ENCODE measurements at places on chromosomes 1 and 21.

DNA sequence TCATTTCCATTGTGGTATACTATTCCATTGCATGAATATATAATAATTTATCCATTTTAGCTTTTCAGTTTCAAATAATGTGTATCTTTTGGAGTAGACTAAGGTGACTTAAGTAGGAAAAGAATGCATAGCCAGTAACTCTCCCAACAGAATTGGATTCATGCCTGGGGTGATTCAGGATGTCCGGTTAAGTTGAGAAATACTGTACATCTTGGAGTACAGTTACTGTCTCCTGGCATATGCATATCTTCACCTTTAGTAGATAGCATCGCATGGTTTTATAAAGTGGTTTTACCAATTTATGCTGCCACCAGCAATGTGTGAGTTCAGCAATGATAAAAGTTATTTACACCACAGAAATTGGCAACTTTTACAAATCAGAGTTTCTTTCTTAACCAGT is 18.6 kb upstream of the SLC6A9 start:
- DNase-seq, result peak; percentile 70

GRCh38 chr1:78427506-78427905 is 63.3 kb upstream of the PTGFR start:
- DNase-seq, result no peak

- no peak for DNase-seq
Observed at GRCh38 chr1:69411617-69412016, 156.1 kb upstream of the LRRC7 start.

GRCh38 chr1:116934586-116935207 is 25.0 kb downstream of the PTGFRN start:
- no peak for DNase-seq

- DNase-seq, result peak; percentile 78
Observed at GRCh38 chr1:93980320-93981273, 71.4 kb upstream of the GCLM start.

DNA sequence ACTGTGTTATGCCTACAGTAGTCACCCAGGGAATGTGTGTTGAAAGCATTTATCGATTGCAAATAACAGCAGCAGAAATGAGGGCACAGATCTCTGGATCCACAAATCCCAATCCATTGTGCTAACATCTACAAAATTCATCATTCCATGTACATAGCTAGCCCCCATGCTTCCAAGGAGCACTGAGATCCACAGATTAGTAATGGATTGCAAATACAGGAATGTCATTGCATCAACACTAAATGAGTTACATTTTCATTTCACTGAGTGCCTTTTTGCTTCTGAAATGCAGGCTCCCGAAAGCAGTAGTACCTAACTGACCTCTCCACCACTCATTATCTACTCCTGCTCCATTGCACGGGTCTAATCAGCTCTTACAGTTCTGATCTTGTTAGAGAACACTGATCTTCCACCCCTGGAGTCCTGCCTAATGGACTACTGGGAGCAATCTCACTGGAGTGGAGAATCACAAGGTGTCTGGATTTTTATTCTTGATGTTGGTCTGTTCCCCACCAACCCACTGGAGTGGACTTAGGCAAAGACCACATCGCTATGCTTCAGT is 30.5 kb downstream of the ASTN1 start:
- DNase-seq, result no peak

- no peak for DNase-seq
Observed at GRCh38 chr1:43272161-43272560, 2.4 kb downstream of the TMEM125 start.

- no peak for DNase-seq
Observed at GRCh38 chr1:176338877-176339276, 124.1 kb upstream of the PAPPA2 start.

GRCh38 chr21:33112681-33113080 is 42.7 kb downstream of the OLIG1 start:
- no peak for DNase-seq

- DNase-seq, result peak; percentile 57
Observed at GRCh38 chr1:9294910-9295636, 2.4 kb downstream of the SPSB1 start.

- no peak for DNase-seq
Observed at GRCh38 chr1:87766737-87767136, 438.1 kb downstream of the LMO4 start.

- DNase-seq, result no peak
Observed at GRCh38 chr1:15181564-15181963, 28.0 kb downstream of the TMEM51 start.

DNA sequence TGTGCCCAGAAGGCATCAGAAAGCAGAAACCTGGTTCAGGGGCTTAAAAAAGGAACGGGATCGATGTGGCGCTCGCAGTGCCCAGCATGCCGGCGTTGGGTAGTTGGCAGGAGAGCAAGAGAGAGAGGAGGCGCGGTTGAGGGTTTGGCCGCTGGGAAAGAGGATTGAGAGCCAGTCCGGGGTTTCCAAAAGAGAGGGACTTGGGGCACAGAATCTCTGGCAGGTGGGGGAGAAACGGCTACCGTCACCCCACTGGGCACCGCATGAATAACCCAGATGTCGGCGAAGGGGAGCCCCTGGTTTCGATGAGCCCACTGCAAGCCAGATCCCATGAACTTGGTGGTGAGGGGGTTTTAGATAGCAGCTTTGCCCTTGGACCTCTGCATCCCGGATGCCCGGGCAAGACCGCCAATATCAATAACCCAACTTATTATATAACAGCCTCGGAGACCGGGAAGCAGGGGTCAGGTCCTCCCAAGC is 60.4 kb upstream of the ACOT11 start:
- peak; percentile 51 for DNase-seq

- DNase-seq, result no peak
Observed at GRCh38 chr21:42120101-42120902, 49.2 kb downstream of the UMODL1 start.

GRCh38 chr1:861714-862113 is 62.0 kb upstream of the SAMD11 start:
- no peak for DNase-seq

- no peak for DNase-seq
Observed at GRCh38 chr1:109765483-109765815, 1.7 kb upstream of the EPS8L3 start.

DNA sequence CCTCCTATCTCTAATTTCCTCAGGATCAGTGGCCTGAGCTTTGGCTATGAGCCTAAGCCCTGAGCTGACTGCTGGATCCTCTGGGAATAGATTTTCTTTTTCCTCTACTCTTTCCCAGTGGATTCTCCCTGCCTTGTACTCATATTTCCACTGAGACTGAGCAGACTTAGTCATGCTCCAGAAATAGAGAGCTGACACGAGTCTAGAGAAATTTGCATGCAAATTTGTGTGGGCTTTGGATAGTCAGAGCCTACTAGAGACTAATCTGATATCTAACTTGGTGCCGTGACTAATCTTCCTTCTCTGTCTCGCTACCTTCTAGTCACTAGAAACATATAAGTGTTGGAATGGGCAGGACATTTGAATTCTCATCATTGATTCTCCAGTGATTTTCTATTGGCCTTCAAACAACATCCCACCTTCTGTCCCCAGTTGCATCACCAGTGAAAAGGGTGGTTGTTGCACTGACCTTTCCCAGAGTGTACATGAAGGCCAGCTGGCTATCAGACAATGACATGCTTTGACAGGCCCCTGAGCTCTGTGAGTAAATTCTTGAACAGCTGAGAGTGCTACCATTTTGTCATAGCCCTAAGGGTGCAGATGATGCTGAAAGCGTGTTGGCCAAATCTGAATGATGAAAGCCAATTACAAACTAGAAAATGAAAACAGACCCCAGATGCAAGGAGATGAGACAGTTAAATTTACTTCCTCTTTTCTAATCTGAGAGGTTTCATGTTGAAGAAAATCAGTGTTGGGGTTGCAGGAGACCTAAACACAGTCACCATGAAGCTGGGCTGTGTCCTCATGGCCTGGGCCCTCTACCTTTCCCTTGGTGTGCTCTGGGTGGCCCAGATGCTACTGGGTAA is at the start of gene FCRLA:
FCRLA (plus strand) TSS at position 748 of the 866 bp plus-strand sequence; CDS start at position 784, 36 bp downstream.
- peak; percentile 86 for DNase-seq

GRCh38 chr1:17056551-17056950 is 2.7 kb upstream of the SDHB start:
- DNase-seq, result no peak

GRCh38 chr1:210695026-210695425 is 366.3 kb downstream of the HHAT start:
- no peak for DNase-seq

GRCh38 chr1:50175719-50176639 is 67.3 kb downstream of the ELAVL4 start:
- no peak for DNase-seq

- no peak for DNase-seq
Observed at GRCh38 chr1:7430691-7431090, 340.4 kb upstream of the VAMP3 start.

DNA sequence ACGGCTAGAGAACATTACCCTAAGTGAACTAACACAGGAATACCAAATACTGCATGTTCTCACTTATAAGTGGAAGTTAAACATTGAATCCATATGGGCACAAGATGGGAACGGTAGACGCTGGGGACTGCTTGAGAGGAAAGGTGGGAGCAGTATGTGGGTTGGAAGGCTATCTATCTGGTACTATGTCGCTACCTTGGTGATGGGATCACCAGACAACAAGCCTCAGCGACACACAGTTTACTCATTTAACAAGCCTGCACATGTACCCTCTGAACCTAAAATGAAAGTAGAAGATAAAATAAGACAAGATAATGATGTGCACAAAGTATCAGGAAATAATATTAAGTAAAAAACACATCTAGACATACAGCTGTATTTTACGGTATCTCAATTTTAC is 819 bp downstream of the PYHIN1 start:
- no peak for DNase-seq

- DNase-seq, result no peak
Observed at GRCh38 chr1:219483530-219483929, 129.4 kb downstream of the ZC3H11B start.

DNA sequence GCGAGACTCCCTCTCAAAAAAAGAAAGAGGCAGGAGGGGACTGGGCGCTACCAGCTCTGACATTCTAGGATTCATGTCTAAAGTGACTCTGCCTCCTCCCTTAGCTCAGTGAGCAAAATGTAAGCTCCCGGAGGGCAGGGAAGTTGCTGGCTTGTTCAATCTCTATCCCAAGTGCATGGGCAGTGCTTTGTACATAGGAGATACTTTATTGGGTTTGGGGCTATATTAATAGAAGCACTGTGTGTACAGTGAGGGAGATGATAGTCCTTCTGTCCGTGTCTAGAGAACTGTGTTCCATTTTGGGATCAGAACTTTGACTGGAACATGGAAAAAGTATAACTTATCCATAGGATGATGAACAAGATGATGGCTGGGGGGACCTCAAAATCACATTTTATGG is 16.7 kb upstream of the LUZP1 start:
- no peak for DNase-seq

DNA sequence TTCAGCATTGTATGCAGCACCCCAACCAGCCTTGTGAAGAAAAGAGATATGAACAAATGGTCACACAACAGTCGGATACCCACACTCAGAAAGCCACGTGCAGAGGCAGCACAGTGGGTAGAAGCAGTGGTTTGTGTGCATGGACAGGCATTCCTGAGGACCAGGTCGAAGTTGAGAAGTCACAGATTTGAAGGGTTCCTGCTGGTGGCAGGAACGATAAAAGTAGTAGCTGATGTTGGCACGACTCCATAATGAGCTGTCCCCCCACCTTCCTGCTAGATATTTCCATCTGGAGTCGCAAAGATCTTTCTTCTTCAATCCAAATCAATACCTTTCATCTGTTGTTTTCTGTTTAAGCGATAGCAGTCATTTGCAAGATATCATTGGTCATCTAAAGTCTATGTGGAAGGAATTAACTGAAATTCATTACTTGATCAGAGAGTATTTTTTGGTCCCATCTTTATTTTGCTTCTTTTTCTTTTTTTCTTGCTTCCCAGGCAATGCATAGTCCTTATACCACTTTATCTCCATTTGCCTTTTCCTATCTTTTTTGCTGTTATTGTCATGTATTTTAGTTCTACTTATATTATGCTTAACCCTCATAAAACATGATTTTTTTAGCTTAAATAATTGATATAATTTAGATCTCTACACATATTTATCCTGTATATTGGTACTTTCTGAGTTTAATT is 176.4 kb downstream of the DHRS3 start:
- DNase-seq, result no peak

DNA sequence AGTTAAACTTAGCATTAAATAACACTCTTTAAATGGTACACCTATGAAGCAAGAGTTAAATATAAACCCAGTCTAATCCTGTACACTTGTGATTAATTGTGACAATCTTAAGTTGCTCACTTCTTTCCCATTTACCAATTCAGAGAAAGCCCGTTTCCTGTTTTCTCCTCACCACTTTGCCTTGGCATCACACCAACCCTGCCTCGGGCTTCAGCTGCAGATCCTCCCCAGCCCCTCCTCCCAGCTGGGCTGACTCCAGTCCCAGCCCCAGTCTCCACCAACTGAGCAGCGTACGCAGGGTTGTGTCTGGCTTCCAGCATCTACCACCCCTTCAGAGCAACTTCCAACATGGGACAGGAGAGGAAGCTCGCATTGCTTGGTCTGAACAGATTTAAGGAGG is 4.1 kb downstream of the PYCR2 start:
- peak; percentile 94 for DNase-seq

DNA sequence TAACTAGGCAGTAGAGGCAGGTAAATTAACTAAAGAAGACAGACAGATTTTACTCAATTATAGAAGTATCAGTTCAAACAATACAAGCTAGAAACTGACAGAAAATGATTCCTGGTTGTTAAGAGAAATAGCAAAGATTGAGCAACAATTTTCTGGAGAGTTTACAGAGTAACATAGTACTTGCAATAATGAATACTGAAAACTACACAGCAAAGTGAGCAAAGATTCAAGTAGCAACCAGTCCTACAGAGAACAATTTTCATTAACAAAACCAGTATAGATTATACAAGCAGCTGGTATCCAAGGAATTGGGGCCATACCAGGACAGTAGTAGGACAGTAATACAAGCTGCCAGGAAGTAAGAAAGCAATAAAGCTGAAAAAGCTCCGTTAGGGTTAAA is 37.6 kb downstream of the EYA3 start:
- DNase-seq, result no peak

DNA sequence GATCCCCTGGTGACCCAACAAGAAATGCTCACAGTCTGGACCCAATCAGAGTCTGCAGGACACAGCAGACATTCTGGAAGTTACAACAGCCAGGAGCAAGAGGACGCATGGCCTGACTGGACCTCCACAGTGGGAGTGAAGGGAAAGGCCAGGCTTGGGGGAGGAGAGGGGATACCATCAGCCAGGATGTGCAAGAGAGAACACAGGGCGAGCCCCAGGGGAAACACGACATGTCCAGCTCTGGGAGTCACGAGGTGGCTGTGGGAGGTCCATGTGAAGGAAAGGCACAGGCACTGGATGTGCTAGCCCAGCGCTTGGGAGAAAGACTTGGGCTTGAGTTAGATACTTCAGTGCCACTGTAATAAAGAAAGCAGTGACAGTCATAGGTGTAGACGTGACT is 87.3 kb downstream of the HSF2BP start:
- DNase-seq, result no peak

DNA sequence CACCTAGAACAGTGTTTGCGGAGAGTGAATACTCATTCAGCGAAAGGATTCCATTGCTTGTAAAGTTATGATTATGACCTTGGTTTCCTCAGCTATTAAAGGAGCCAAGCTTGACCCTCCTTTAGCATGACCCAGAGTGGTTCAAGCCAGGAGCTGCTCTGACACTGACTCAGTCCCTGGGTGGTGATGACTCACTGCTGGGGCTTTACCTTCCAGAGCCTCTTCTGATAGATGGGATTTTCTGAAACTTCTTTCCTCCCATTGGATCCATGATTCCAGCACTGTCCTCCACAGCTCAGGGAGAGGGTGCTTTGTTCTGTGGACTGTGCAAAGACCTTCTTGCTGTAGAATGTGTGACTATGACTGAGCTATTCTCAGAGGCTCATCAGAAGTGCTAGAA is 77.4 kb downstream of the S1PR1 start:
- peak; percentile 14 for DNase-seq

Data from astrocyte of the hippocampus (primary cell).